Left ventricle myocardium inferior (tissue), 1 donor: ENCODE measurements at places on chromosomes 7 and 10.

DNA sequence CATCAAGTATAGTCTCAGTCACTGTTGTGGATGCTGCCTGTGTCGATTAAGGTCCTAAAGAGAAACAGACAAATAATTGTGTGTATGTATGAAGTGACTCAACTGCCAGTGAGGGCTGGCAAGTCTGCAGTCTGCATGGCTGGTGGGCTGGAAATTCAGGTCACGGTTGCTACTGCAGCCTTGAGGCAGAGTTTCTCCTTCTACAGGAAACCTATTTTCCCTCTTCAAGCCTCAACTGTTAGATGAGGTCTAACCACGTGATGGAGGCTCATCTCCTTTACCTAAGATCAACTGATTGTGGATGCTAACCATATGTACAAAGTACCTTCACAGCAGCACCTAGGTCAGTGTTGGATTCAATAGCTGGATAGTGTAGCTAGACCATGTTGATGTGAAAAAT, 29.9 kb downstream of the MBL2 start:
- no peak for DNase-seq

GRCh38 chr7:67843615-67844014, 847.0 kb downstream of the TYW1 start:
- no peak for DNase-seq

DNA sequence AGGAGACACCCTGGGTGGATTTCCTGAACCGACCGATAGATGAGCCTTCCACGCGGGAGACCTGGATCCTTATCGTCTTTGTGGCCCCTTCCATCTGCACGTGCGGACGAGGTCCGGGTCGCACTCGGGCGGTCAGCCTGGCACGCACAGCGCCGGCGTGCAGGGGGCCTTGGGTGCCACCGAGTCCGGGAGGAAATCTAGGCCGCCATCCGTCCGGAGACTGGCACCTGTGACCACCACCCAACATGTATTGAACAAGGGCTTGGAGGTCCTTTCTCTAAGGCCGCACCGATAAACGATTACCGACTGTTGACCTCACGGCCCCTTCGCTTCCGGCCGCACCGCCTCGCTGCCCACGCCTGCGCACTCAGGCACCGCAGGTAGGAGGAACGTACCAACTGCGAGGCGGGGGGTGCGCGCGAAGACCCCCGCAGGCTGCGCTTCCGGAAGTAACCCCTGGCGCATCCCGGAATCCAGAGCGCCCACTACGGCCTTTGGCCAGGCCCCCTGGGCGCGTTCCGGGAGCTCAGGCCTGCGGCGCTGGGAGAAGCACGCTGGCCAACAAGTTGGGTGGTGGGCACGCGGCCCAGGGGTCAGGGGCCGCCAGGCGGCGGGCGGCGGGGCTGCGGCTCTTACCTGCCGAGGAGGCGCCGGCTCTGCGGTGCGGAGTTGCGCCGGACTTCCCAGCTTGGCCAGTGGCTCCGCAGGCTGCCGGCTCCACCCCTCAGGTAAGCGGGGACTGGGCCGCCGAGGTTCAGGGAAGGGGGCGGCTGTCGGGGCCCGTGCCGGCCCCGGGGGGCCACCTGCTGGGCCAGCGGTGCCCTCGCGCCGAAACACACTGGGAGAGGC, at the start of the genes ACTR3C and LRRC61:
Gene ACTR3C (minus strand): TSS at position 713 of the 849 bp plus-strand sequence. CDS start 28,249 bp downstream, outside the sequence.
Gene LRRC61 (plus strand): TSS at position 523 of the 849 bp plus-strand sequence. CDS start 13,507 bp downstream, outside the sequence.
- peak; percentile 46 for DNase-seq

GRCh38 chr7:23114896-23115295, 9.3 kb downstream of the KLHL7 start:
- no peak for DNase-seq

DNA sequence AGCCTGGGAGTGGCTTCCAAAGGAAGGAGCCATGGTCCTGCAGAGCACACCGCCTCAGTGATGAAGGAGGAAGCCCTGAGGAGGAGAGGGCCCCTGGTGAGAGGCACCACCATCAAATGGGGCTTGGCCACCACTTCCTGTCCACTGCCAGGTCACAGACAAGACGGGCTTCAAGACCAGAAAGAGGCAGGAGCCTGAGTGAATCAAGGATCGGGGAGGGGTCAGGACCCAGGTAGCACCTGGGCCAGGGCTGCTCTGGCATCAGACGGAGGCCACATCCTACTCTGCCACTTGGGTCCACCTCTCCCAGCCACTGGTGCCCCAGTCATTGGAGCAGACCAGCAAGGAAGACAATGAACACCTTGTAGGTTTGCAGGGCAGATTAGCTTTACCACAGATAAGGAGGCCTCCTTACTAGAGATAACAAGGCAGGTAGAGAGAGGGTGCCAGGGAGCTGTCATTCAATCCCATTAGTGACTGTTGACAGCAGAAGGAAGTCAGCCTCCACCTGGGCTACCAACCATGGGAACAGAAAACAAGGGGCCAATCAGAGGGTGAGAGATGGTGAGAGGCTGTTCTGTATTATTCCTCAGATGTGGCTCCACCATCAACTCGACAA, 143.4 kb downstream of the TNS3 start:
- DNase-seq = no peak

DNA sequence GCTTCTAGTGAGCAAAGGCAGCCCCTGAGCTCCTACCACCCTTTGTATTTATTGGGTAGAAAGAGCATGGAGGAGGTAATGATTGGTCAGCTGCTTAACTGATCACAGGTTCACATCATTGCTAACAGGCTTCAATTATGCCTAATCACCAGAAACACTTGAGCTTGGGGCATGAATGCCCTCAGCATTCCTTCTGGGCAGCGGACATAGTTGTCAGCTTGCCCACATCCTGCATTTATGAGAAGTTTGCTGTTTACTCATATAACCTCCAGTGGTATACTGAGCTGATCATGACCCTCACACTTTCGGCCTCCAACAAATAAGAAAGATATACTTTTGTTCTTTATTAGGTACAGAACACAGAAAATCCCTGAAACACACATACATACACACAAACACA, 140.3 kb upstream of the ODAD2 start:
- no peak for DNase-seq

DNA sequence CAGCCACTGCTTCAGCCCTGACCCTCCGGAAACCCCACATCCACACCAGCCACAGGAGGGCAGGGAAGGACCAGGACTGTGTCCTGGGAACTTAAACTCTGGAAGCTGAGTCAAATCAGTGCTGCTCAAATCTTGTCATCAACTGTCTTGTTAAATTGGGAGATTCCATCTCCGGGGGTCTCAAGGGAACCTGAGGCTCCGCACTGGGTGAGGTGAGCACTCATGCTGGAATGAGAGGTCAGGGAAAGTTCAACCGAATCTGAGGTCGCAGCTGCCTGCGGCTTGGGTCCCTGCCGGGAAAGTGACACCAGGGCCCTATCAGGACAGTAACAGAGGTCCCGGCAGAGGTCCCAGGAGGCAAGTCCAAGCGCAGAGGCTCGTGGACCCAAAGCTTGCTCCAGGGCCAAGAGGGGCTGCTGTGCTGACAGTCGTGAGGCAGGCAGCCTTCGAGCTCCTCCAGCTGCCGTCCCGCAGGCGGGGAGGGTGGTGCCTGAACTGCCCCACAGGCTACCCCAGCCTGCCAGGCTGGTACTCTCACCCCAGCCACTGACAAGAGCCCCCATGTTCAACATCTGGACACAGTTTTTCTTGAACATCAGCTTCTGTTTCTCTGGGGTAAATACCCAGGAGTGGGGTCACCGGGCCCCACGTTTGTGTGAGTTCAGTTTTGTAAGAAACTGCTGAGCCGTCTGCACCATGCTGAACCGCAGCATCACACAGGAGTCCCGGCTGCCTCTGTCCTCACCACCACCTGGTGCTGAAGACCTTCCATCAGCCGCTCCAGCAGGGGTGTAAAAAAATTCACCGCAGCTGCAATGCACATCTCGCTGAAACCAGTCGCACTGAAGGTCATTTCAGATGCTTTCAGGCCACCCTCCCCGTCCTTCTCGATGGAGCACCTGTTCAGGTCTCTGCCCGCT, 101.0 kb downstream of the DIP2C start:
- DNase-seq = peak; percentile 63

DNA sequence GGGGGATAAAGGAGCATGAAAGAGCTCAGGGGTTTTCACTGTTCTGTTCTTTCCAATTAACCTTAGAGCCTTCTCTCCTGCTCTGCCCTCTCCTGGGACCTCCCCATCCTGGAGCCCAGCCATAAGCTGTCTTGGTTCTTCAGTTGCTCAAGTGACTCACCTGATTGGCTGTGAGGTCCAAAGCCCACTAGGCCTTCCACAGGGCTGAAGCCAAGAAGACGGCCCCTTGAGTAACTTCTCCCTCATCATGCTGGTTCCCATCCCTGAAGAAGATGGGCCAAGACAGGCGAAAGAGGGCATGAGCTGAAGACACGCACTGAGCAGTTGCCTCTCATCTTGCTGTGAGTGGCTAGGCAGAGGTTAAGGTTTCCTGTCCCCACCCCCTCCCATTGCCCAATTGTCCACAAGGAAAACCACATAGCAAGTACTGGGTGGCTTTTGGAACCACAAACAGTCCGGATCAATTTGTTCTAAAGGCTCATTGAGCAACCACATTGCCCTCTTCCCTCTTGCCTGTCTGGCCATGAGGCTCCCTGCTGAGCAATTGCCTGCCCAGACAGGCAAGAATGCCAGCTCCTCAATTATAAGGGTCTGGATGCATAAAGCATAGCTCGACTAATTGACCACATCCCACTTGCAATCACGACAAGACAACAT, 43.9 kb upstream of the GPAM start:
- no peak for DNase-seq

GRCh38 chr10:84224411-84225028, 824 bp downstream of the LRIT2 start:
- no peak for DNase-seq

DNA sequence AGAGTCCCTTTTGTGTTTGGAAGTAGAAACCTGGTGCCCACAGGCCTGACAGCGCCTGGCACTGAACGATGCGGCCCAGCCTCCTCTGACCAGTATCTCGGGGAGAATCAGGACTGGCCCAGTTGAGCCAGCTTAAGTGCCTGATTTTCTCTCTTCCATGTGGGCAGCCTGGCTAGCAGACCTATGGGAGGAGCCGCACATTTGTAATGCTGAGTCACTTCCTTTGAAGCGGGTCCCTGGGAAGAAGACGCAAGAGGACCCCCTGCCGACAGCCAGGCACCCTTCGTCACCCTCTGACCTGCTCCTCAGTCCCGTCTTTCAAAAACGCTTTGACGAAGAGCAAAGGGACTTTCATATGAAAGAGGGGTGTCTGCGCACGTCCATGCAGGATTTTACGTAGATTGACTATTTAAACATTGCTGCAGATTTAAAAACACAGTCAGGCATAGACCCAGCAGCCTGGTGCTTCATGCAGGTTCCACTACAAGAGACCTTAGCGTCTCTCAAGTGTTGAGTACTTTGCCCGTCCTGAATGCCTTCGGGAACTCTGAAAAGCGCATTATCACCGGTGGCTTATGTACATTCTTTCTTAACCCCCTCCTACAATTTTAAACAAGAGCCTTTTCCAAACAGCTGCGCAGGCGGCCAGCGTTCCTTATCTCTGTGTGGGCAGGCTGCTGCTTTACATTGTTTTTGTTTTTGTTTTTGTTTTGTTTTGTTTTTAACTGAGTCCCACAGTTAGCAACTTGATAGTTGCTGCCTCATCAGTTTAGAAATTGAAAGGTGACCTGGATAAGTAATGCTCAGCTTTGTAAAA, 36.5 kb upstream of the AP5Z1 start:
- no peak for DNase-seq

DNA sequence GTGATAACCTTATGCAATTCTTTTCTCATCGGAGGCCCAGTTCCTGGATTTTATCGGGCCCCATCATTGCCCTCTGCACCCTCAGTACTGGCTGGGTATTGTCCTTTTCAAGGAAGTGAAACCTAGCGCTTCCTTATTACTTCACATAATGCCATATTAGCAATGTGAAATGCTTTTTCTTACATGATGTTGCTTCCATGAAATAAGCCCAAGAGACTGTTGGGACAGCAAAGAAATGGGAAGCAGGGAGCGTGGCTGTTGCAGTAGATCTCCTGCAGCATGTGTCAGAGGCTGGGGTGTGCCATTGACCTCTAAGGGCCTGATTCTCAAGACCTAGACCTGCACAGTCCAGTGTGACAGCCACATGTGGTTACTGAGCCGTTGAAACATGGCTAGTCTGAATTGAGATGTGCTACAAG, 8.1 kb downstream of the CHN2 start:
- DNase-seq = no peak

- DNase-seq = no peak
These were observed 208.4 kb downstream of the ACTR3B start for GRCh38 chr7:152967958-152968357.

DNA sequence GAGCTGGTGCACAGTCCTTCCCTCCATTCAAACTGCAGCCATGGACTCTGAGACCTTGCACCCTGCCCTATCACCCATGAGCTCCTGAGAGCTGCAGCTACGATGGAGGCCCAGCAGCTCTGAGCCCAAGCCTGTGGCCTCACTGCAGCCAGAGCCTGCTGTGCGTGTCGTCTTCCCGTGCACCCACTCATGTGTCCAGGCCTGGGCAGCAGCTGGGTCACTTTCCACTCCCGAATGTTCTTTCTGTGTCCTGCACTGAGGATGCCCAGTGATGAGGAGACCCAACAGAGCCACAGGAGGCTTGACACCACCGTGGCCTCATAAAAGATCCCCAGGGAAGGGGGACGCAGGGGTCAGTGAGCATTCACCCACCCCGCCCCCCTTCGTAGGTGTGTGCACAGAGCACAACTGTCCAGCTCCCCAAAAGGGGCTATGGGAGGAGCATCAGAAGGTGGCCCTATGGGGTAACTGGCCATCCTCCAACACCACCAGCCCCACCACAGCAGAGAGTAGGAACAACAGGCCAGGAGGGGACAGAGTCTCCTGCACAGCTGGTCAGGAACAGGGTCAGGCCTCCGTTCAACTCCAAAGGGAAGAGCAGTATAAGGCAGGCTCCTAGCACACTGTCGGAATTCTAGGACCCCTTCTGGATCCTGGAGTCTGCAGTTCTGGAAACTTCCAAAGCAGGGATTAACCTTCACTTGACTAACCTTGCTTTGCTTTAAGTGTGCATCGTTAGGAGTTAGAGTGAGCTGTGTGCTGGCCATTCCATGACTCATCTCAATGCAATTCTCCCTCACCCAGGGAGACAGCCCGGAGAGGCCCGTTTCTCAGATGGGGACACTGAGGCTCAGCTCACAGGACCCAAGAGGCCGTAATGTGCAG, 52.6 kb downstream of the RASGEF1A start:
- DNase-seq = no peak

DNA sequence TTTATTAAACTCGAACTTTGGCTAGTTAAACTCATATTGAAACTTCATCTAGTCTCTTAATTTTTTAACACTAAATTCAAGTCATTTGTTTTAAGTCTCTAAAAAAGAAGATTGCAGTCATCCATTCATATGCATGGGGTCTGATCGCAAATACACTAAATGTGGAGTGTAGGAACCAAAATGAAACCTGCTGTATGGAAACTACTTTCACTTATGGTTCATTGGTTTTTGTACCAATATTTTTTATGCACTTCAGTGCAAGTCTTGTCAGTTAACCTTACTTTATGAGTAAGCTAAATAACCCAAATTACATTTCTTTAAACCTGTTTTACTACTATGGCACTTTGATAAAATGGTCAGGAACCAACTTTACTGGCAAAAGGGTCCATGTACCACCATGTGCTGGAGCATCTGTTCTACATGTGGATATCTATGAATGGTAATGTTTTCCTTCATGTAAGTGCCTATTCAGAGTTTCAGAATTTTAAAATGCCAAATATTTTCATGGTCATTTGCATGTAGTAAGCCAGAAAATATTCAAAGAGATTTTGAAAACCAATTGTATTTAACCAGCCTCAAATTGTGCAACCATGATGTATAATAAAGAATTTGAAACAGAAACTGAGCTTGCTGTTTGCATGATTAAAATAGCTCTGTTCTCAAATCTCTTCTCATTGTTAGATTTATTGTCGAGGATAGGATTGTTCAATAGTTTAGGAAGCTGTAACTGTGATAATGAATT, 7.6 kb upstream of the SUPV3L1 start:
- DNase-seq = no peak

- DNase-seq = no peak
These were observed 19.3 kb downstream of the AP5Z1 start for GRCh38 chr7:4794591-4795350.

- DNase-seq = no peak
These were observed 39.3 kb upstream of the CUX1 start for GRCh38 chr7:101778026-101778580.
